ENCODE measurements at places on chromosomes 16 and 17.

DNA sequence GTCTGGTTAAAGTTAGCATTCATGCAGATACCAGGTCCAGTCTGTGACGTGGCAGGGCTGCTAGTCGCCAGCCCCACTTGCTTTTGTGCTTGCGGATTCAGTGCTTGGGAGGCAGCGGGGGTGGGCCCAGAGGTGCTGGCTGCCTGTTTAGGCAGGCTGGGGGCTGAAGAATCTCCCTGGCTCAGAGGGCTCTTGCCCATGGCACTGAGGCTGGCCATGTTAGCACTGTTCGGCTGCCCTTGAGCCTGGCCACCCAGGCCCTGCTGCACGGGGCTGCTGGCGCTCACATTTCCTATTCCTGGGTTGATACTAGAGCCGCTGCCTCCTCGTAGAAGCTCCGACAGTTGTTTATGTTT is 30.0 kb downstream of the CREBBP start:
- no peak for DNase-seq

GRCh38 chr16:59950431-59950830 is 1216.3 kb upstream of the GOT2 start:
- DNase-seq = peak; percentile 1

DNA sequence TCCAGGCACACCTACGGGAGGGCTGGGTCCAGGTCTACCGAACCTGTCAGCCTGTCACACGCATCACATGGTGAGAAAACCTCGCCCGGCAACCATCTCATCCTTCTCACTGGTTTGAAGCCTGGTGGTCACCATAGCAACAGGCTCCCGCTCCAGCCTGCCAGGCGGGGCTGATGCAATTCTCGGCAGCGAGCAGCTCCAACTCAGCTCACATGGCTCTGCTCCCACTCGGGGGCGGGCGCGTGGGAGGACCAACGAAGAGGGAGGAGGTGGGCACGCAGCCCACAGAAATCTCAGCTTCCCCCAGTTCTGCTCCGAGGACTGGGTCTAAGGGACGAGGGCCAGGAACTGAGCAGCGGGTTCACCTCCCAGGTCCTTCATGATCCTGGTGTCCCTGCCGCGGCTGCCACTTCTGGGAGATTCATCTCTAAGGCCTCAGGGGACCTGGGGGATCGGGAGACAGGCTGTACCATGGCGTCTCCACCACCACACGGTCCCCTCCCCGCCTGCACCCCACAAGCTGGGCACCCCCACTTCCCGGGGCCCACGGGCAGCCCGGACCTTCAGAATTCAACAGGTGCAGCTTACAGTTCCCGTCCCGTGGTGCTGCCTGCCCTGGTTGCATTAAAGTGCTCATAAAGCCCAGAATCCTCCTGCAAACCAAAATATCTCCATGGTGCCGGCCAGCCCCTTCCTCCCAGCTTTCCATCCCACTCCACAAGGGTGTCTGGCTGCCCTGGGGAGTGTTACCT is 25.8 kb downstream of the ABR start:
- DNase-seq = peak; percentile 75

- peak; percentile 88 for DNase-seq
Measured at GRCh38 chr17:82241183-82241925, 12.5 kb downstream of the SLC16A3 start.

- no peak for DNase-seq
Measured at GRCh38 chr16:76576526-76576925, 299.3 kb downstream of the CNTNAP4 start.

- no peak for DNase-seq
Measured at GRCh38 chr17:80243526-80244433, 16.9 kb upstream of the RNF213 start.

GRCh38 chr16:17301593-17302135 is 169.1 kb downstream of the XYLT1 start:
- DNase-seq = no peak

DNA sequence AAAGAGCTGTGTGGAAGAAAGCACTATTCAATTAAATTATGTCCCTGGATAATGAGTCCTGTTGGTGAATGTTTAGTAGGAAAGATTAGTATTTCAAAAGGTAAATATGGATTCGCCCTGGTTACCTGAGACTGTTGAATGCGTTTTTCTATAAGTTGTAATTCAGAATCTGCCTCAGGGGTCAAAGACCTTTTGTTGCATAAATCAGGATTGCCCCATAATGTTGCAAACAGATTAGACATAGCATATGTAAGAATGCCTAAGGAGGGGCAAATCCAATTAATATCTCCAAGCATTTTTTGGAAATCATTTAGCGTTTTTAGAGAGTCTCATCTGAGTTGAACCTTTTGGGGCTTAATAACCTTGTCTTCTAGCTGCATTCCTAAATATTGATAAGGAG is 70.1 kb upstream of the ARL4D start:
- DNase-seq = no peak

- no peak for DNase-seq
Measured at GRCh38 chr17:69012895-69013805, 47.6 kb downstream of the ABCA9 start.

GRCh38 chr16:58056580-58056979 is 31.0 kb downstream of the MMP15 start:
- DNase-seq = no peak

DNA sequence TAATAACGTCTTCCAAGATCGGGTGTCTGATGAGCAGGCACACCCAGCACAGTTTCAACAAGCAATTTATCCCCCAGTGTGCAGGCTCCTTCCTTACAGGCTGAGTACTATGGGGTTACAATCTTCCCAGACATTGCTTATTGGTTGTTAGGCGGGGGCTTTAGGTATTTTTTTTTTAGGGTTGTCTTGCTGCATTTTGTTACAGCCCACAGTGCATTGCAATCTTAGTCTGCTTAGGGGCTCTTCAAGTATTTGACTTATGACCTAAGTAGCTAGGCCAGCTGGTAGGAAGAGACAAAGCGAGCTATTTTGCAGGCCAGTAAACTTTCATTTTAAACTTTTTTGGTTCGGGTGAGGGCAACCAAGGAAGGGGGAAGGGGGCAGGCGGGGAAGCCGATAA is 5.8 kb downstream of the PLD6 start:
- DNase-seq = no peak

GRCh38 chr16:56336071-56336688 is 89.2 kb downstream of the AMFR start:
- no peak for DNase-seq

- DNase-seq = no peak
Measured at GRCh38 chr17:2057175-2057759, 2.4 kb downstream of the HIC1 start.

DNA sequence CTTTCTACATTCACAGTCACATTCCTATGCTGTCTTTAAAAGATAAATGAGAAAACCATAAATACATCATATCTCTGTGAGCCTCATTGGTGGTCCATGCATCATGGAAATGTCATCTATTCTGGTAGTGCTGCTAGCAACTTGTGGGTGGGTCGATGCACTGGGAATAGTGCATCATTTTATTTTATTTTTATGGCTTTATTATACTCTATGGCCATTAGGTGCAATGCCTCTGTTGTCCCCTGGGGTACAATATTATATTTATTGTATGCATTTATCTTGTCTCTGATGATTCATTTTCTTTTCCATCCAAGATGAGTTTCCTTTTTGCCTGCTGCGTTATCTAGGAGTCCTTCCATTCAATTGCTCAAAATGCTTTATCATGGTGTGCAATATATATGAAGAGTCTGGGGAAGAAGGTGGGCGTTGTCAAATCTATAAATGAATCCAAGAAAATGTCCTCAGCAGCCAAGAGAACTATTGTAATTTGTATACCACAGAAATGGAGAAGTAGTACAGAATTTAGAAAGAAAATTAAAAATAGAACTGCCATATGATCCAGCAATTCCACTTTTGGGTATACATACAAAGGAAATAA is 324.0 kb downstream of the KCNJ2 start:
- no peak for DNase-seq

DNA sequence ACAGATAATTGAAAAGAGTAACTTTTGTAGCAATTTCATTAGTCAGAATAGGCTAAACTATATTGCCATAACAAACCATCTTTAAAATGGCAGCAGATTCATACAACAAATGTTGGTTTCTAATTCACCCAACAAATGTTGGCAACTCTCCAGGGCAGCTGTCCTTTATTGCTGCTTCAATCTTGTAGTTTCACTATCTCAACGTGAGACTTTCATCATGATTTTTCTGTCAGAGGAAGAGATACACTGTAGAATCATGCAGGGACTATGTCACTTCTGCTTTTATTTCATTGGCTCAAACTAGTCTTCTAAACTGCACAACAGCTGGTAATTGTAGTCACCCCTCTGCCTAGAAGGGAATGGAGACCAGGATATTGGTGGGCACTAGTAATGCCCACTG is 174.2 kb downstream of the TANC2 start:
- peak; percentile 23 for DNase-seq

DNA sequence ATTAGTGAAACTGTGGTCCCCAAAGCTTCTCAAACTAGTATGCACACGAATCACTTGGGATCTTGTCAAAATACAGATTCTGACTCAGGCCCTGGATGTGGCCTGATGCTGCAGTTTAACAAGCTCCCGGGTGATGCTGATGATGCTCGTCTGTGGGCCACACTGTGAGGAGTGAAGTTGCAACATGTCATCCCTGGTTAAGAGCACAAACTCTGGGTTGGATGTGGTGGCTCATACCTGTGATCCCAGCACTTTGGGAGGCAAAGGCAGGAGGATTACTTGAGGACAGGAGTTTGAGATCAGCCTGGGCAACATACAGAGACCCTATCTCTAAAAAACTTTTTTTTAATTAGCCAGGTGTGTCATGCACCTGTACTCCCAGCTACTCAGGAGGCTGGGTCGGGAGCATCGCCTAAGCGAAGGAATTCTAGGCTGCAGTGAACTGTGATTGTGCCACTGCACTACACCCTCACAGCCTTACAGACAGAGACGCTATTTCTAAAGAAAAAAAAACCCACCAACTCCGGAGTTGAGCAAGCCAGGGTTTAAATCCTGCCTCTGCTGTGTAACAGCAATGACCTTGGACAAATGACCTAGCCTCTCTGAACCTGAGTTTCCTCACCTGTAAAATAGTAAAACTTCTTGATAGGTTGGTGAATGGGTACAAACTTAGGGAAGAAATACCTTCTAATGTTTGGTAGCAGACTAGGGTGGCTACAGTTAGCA is 24.4 kb upstream of the ABAT start:
- no peak for DNase-seq

GRCh38 chr17:74604761-74605160 is 12.7 kb upstream of the CD300LD start:
- DNase-seq = no peak

GRCh38 chr17:29177541-29177870 is 2.7 kb downstream of the MYO18A start:
- no peak for DNase-seq

- no peak for DNase-seq
Measured at GRCh38 chr17:37088459-37088858, 139.7 kb downstream of the AATF start.

GRCh38 chr16:31875112-31875803 is 1.7 kb downstream of the ZNF267 start:
- DNase-seq = peak; percentile 38

DNA sequence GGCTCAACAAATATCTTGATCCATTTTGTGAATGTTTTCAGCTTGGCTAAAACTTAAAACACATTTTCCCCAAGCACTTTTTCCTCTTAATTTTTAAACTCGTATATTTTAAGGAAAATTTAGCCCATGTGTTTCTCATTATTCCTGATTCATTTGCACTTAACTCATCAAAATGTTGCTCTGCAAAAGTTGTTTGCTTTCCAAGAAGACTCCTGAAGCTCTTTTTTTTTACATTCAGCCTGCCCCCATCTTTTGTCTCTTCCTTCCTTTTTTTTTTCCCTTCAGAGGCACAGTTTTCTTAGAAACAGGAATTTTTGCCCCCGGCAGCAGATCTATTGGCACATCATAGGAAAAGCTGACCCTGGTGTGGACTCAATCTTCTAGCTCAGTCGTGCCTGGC is 155.0 kb upstream of the SALL1 start:
- DNase-seq = peak; percentile 53

DNA sequence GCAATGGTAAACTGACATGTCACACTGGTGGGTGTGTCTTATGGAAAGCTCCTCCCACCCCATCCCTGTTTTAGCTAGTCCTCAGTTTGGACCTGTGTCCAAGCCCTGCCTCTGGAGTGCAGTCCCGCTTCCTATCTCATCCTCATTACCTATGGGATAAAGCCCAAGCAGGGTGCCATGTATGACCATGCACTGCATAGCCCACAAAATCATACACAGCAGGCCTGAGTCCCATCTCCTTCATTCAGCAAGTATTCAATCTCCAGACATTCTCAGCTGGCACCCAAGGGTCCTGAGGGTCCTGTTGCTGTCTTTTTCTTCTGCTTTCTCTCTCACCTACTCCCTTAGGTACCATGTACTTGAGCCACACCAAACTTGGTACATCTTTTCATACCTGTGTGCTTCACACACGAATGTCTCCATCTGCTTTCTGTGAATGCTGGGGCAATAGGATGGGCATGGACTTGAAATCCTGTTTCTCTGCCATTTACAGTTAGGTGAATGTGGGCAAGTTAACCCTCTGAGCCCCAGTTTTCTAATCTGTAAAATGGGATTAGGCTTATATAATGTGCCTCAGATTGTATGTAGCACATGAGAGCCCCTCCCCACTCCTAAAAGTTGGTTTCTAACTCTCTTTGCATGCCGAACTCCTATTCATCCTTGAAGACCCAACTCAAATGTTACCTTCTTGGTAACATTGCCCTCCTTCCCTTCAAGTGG is 28.5 kb downstream of the TNS4 start:
- peak; percentile 62 for DNase-seq

DNA sequence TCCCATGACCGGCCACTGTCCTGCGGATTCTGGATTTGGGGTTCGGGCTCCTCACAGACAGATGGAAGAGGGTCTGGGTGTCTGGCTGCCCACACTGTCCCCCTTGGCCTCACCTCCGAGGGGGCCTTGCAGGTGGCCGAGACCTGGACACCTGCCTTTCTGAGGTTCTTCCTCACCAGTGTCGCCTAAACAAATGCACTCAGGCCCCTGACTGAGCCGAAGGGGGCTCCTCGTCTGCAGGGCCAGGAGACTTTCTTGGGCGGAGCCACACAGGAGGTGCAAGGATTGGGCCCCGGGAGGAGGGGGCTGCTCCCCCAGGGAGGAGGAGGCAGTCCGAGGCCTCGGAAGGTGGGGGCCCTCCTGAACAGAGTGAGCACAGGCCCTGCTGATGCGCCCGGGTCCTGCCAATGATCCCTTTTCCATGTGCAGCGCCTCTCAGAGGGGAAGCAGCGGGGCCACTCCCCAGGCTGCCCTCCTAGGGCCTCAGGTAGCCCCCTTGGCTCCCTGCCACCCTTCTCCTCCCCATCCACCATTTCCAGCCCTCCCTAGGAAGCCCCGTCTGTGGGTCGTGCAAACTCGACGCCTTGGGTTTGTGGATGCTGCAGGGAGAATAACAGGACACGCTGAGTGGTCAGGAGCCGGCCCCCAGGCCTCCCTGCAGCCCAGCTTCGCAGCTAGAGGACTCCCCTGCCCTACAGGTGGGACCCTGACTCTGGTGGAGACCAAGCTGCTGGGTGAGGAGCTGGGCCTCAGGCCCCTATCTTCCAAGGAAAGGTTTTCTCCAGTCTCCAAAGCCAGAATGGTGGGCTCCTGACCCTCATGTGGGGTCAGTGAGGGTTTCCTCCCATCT is 63.4 kb upstream of the ZNF469 start:
- no peak for DNase-seq

GRCh38 chr16:56519459-56520250 is at the start of gene BBS2:
Gene BBS2, minus strand, starts transcription at chr16:56520024. Its CDS starts 162 bp downstream, at chr16:56519862.
- peak; percentile 77 for DNase-seq

GRCh38 chr16:85659805-85660511 is 28.8 kb downstream of the GINS2 start:
- DNase-seq = peak; percentile 35
